GM12878 (cell line): ENCODE measurements at places on chromosomes 3 and 15. TPM values are rescaled to one million over a fixed set of nuclear protein-coding genes. Genes with fewer than 3 reads are reported as not detected.

Gene DNASE1L3
- polyA plus RNA-seq = 7.7 and 8.0 TPM in 2 replicates

Gene DPPA4
- 0.25 and 0.44 TPM in 2 replicates for polyA plus RNA-seq

Gene PRTG
- polyA plus RNA-seq = not detected in 2 replicates

Gene GRIP2
- polyA plus RNA-seq = 0.03 TPM in 1 of 2 replicates, not detected in the other

Gene ACP3
- polyA plus RNA-seq = not detected in 2 replicates

Gene BFSP2
- 15.9 and 18.3 TPM in 2 replicates for polyA plus RNA-seq

Gene RTP3
- polyA plus RNA-seq = not detected in 2 replicates

Gene KLF15
- not detected in 2 replicates for polyA plus RNA-seq
